ENCODE measurements at places on chromosomes 5 and 9.

GRCh38 chr5:55037046-55037771 lies 13.2 kb downstream of the GZMK start:
- no peak for DNase-seq

GRCh38 chr9:14471041-14471440 lies 157.1 kb upstream of the NFIB start:
- no peak for DNase-seq

GRCh38 chr9:88534456-88535225 lies at the start of gene NXNL2:
Gene NXNL2 (plus strand): TSS chr9:88535178. CDS start chr9:88535435, 257 bp downstream.
- DNase-seq = peak; percentile 94

- DNase-seq = no peak
Measured at GRCh38 chr5:9502050-9502834, 43.6 kb downstream of the SEMA5A start.

DNA sequence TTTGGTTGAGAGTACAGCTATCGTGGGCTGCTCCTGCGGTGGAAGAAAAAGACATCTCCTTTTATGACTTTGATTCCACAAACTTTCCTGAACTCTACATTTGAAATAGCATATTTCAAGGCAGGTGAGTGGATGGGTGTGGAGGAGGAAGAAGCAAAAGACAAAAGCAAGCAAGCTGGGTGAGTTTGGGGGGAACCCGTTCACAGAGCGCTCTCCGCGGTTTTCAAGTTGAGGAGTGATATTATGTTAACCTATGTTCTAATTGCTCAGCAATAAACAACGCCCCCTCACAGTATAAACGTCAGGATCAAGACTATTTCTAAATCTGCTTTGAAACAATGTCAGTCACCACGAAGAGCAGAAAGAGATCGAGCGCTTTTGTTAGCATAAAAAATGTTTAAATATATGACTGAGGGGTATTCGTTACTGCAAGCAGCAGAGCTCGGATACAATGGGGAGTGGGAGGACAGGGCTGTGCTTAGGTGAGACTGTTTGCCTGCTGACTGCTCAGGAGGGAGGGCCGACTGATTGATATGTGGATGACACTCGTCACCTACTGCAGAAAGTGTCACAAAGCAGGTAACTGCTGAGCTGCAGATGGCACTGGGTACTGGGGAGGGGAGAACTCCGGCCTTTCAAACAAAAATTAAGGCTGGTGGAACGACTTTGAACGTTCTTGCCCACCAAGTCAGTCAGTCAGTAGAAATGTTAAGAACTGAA lies 236.5 kb downstream of the DRD1 start:
- no peak for DNase-seq

DNA sequence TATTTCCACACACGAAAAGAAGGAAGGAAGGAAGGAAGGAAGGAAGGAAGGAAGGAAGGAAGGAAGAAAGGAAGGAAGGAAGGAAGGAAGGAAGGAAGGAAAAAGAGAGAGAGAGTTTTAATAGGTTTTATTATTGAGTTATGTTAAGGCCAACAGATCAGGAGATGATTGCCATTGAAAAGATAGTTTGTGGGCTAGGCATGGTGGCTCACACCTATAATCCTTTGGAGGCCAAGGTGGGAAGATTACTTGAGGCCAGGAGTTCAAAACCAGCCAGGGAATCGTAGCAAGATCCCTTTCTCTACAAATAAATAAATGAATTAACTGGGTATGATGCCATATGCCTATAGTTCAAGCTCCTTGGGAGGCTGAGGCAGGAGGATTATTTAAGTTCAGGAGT lies 877.2 kb downstream of the TLE4 start:
- DNase-seq = no peak

- no peak for DNase-seq
Measured at GRCh38 chr5:137073189-137073588, 425.9 kb downstream of the SPOCK1 start.

- DNase-seq = no peak
Measured at GRCh38 chr5:116289276-116289675, 204.5 kb downstream of the COMMD10 start.

GRCh38 chr5:176543428-176544182 lies 5.5 kb upstream of the CDHR2 start:
- DNase-seq = peak; percentile 70

GRCh38 chr9:127279717-127280285 lies 15.2 kb downstream of the GARNL3 start:
- no peak for DNase-seq

- peak; percentile 100 for DNase-seq
Measured at GRCh38 chr9:136567651-136568287, 21.9 kb upstream of the NOTCH1 start.

DNA sequence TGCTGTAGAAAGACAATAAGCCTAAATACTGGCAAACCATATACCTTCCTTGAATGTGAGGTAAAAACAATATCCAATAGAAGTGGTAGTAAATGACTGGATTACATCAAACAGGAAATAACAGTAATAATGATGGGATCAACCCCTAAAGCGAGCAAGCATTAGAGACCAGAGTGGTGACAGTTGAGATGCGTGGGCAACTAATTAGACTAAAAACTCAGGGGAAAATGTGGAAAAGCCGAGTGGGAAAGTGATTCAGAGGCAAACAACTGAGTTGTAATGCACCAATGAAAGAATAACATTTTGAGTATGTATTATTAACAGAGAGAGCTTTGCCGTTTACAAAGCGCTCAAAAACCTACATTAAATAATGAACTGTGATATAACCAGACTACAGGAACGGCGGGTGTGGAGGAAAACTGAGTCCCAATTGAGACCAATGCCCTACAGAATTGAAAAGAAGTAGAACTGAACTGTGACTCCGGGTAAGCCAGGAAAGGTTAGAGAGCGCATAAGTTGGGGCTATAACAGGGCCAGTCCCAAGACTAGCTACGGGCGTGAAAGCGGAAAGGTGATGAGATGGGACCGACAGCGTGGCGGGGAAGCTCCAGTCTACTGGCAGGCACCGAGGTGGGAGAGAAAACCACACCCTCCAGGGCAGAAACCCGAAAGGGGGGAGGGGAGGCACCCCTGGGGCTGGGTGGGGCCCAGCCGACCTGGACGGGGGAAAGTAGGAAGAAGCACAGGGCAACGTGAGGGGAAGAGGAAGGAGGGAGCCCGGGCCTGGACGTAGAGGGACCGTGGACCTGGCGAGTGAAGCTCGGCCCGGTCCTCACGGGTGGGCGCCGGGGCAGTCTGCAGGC lies 592 bp downstream of the UBAP2 start:
- no peak for DNase-seq

GRCh38 chr5:60585618-60586017 lies 114.3 kb downstream of the DEPDC1B start:
- no peak for DNase-seq

GRCh38 chr9:81086416-81086815 lies 602.9 kb downstream of the TLE1 start:
- DNase-seq = no peak

GRCh38 chr9:74415995-74416394 lies 81.1 kb upstream of the RORB start:
- no peak for DNase-seq

DNA sequence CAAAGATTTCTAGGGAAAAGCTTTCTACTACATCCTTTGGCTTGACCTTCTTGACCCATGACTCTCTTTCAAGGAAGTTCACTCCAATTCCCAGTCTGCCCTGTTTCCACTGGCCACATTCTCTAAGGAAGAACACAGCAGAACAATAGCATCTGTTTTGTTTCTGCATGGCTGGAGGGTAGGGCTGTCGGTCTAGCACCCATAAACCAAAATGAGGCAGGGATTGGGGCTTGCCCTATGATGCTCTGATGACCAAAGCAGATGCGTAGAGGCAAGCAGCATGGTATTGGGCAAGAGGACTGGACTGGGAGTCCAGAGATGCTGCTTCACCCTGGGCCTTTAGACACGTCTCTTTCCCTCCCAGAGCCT lies 24.1 kb downstream of the GOLGA2 start:
- DNase-seq = peak; percentile 86

- no peak for DNase-seq
Measured at GRCh38 chr5:54573812-54574489, 56.4 kb downstream of the SNX18 start.

GRCh38 chr5:133147411-133147810 lies 95.6 kb downstream of the HSPA4 start:
- no peak for DNase-seq

- DNase-seq = no peak
Measured at GRCh38 chr5:95881833-95882232, 59.3 kb upstream of the GLRX start.

- DNase-seq = no peak
Measured at GRCh38 chr5:164277720-164278119, 772.3 kb downstream of the MAT2B start.

- no peak for DNase-seq
Measured at GRCh38 chr9:117823576-117823975, 119.4 kb downstream of the TLR4 start.

DNA sequence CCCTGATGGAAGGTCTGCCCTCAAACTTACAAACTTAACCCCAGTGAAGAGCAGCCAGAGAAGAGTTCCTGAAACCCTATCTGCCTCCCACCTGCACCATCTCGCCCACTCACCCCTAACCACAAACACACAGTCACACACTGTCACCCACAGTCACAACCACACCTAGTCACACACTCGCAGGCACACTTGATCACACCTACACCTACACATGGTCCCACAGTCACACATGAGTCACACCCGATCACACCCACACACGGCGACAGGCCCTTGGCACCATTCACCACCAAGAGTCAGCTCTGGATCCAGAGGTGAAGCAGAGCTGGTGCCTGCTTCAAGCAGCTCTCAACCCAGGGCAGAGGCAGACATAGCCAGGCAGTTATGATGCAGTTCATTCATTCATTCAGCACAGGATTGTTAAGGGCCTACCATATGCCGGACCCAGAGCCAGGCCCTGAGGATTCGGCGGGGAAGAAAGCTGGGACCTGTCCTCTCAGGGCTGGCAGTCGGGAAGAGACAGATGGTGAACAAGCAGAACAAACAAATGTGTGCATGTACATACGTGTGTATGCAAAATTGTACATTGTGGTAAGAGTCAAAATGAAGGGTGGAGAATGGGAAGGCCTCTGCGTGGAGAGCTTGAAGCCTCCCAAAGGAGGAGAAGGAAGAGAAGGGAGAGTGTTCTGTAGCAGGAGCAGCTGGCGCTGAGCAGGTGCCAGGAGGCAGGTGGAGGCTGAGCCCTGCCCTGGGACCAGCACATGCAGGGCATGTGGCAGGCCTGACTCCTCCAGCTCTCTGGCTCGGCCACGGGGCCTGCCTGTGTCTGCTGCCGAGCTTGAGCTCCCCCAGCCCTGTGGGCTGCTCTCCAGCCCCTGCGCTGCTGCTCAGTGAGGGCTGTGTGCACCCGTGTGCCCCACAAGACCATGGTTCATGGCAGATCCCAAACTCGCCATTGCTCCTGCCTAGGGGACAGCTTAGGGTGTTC lies 6.4 kb downstream of the TSPAN17 start:
- DNase-seq = no peak

DNA sequence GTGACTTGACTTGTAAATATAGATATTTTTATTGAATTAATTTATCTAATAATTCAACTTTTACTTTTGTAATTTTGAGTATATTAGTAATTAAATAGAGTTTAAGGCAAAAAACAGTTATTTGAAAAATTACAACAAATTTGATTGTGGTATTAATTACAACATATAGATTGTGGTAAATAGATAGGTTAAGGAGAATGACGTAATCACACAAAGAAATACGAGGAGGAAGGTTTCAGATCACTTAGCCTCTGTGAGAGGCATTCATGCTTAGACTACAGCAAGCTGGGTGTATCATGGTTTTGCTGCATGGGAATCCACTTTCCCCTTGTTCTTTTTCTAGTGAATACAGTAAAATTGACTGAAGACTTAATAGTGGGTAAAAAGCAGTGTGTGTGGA lies 878.4 kb upstream of the EDIL3 start:
- no peak for DNase-seq

- no peak for DNase-seq
Measured at GRCh38 chr5:7705261-7705660, 145.7 kb downstream of the CFAP90 start.

GRCh38 chr9:137096785-137097546 lies 10.2 kb downstream of the MAN1B1 start:
- no peak for DNase-seq

GRCh38 chr9:112037281-112038016 lies 137.6 kb downstream of the SUSD1 start:
- DNase-seq = no peak

- DNase-seq = no peak
Measured at GRCh38 chr5:36934740-36935356, 58.3 kb downstream of the NIPBL start.

DNA sequence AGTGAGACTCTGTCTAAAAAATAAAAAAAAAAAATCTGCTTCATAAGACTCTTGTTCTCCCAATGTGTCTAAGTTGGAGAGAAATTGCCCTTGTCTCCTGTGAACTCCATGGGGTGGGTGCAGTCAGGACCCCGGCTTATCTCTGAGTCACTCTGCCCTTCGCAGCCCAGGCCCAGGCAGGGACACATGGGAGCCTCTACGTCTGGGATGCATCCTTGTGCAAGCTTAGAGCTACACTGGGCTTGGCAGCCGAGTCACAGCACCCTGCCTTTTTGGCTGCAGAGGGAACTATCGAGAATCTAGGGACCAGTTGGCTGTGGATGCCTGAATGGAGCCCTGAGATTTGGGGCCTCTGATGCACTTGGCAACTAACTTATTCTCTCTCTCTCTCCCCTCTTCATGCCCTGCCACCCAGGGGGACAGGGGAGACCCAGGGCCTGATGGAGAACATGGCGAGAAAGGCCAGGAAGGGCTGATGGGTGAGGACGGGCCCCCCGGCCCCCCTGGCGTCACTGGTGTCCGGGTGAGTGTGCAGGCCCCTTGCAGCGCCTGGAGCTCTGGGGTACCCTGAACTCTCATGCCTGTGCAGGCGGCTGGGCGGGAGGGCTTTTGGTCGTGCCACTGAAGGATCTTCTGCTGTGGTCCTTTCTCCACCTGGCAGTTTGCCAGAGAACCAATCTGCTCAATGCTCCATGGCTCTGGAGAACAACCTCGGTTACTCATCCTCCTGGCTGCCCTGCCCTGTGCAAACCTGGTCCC lies 47.5 kb upstream of the ORM1 start:
- no peak for DNase-seq

DNA sequence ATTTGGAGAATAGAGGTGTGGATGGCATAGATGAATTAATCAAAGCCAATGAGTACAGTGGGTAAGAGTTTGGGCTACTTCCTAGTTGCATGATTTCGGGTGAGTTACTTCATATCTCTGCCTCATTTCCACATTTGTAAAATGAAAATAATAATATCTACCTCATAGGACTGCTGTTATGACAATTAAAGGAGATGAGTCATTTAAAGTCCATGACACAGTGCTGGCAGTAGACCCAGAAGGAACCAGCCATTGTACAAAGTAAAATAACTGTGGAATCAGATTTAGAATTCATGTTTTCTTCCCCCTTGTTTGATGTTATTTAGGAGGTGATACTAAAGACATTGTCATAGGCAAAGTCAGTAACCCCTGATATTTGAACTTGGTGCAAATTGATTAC lies 139.5 kb upstream of the SLC27A6 start:
- no peak for DNase-seq

- peak; percentile 16 for DNase-seq
Measured at GRCh38 chr5:96279801-96280542, 153.1 kb downstream of the PCSK1 start.

- no peak for DNase-seq
Measured at GRCh38 chr9:14173713-14174112, 140.2 kb downstream of the NFIB start.
